ENCODE measurements at places on chromosomes 16 and 17.

DNA sequence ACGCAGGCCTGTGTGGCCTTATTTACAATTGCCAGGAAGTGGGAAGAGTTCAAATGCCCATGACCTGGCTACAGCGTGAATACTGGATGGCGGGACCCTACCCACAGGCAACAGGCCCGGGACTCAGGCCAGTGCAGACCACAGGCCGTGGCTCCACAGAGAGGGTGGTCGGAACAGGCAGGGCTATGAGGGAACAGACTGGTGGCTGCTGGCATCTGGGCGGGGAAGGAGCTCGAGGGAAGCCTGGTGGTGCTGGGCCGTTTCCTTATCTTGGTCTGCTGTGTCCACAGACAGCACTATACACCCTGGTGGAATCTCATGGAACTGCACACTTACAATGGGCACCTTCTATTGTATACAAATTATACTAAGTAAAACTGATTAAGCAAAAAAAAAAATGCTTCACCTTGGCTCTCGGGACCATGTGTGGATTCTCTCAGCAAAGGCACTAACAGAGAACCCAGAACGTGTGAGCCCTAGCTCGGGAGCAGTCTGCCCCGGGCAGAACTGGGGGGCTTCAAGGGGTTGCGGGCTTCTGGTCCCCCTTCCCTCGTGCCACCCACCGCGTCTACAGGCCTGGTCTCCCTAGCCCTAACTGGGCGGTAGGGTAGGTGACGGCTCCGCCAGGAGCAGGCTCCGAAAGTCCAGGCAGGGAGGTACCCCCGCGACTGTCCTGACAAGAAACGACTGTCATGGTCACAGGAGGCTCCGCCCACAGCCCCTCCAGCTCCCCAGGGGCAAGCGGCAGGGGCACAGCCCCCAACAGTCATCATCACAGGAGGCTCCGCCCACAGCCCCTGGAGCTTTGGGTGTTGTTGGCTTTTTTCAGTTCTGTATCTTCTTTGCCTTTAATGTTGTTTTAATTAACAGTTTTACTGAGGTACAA lies 21.8 kb downstream of the CEP131 start:
- DNase-seq, result no peak

- DNase-seq, result no peak
Measured at GRCh38 chr17:45258981-45259380, 2.9 kb downstream of the SPATA32 start.

- no peak for DNase-seq
Measured at GRCh38 chr17:73533781-73534180, 110.5 kb downstream of the SDK2 start.

DNA sequence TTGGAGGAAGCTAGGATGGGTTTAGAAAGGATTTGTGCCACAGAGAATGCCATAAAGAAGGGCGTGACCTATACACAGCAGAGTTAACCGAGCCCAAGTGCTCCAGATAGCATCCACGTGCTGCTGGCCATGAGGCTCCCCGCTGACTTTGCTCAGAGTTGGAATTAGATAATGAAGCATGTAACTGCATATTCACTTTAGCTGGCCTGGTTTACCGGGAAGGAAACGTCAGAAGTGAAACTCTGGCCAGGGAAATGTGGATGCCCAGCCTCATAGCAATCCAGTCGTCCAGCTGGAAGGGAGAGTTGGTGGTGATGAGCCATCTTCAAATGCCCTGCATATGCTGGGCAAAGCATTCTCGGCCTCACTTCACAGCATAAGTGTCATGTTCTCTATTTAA lies 6.1 kb downstream of the KRT35 start:
- DNase-seq, result no peak

DNA sequence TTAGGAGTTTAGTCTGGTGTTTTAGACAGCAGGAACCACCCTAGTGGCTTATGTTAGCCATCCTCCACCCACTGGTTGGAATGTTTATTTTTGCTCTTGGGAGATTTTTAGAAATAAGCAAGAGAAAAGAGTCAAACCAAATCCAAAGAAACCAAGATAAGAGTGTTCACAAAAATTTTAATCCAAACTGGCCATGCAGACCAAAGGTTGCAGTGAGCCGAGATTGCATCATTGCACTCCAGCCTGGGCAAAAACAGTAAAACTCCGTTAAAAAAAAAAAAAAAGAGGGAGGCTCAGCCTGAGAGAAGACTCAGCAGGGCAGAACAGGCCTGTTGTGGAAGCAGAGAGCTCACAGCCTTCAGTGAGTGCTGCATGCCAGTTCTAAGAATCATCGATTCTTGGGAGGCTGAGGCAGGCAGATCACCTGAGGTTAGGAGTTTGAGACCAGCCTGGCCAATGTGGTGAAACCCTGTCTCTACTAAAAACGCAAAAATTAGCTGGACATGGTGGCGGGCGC lies 12.2 kb upstream of the C16orf54 start:
- DNase-seq, result no peak

GRCh38 chr16:27806388-27806787 lies 256.4 kb downstream of the KATNIP start:
- no peak for DNase-seq

DNA sequence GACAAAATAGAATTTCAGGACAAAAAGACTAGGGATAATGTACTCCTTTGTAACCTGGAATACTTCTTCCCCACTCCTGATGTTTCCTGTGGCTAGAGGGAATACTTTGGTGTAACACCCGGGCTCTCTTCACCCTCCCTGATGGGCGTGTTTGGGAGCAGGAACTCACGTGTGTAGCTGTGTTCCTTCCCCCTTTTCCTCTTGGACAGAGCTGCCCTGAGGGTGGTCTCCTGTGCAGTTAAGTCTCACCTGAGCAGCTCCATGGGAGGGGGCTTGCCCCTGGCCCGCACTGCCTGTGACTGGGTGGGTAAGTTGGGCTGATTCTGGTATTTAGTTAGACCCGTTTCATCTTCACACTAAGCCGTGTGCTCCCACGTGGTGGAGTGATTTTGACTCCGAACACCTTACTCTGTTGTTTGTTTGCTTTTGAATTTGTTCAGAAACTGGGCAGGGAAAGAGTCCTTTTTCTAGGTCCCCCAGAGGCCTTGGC lies 87.9 kb downstream of the OR1D5 start:
- DNase-seq, result no peak

GRCh38 chr16:86431540-86431939 lies 78.8 kb upstream of the FOXF1 start:
- DNase-seq, result no peak

Measured in CD4-positive, alpha-beta memory T cell (primary cell).